ENCODE measurements at places on chromosomes 6 and 20. TPM values are rescaled to one million over a fixed set of nuclear protein-coding genes. Genes with fewer than 3 reads are reported as not detected.

FOXQ1 gene
- total RNA-seq = 0.63 TPM

CGA gene
- total RNA-seq = not detected

CALHM4 gene
- not detected for total RNA-seq

CCNC gene
- 157 TPM for total RNA-seq

EBF4 gene
- 0.40 TPM for total RNA-seq

SPATS1 gene
- not detected for total RNA-seq

SPDEF gene
- total RNA-seq = not detected

GRCh38 chr6:149614337-149614736 lies 34.2 kb downstream of the KATNA1 start:
- DNase-seq = no peak

GRCh38 chr20:48295445-48295903 lies 510.2 kb upstream of the SULF2 start:
- DNase-seq = peak; percentile 81

DNA sequence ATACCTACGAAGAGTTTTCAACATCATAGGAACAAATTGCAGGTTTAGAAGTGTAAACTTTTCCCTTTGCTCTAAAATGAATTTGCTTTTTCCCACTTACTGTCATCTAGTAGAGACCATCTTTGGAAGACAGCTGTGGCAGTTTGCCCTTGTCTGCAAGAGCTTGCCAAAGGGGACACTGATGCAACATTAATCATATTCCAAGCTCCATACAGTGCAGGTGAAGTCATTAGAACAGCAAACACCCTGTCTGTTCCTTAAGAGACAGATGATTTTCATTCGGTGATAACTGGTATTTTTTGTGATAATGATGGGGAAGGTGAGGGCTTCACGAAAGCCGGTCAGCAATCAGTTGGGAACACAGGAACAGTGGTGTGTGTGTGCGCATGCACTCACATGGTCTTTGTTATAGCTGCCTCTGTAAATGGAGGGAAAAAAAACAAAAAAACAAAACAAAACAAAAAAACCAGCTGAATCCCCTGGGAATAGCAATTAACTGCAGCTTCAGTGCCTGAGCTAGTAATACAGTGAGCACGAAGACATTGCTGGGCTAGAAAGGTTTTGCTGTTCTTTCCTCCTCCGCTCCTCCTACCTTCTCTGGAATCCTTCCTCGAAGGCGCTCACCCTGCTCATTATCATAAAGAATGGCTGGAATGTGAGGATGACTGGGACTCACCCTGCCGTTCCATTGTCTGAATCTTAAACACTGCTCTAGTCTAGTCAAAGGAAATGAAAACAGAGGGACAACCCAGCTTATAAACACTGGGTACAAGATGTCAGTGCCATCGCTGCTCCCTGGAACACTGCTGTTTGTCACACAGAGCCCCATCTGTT lies 35.2 kb upstream of the KIF13A start:
- DNase-seq = peak; percentile 55

DNA sequence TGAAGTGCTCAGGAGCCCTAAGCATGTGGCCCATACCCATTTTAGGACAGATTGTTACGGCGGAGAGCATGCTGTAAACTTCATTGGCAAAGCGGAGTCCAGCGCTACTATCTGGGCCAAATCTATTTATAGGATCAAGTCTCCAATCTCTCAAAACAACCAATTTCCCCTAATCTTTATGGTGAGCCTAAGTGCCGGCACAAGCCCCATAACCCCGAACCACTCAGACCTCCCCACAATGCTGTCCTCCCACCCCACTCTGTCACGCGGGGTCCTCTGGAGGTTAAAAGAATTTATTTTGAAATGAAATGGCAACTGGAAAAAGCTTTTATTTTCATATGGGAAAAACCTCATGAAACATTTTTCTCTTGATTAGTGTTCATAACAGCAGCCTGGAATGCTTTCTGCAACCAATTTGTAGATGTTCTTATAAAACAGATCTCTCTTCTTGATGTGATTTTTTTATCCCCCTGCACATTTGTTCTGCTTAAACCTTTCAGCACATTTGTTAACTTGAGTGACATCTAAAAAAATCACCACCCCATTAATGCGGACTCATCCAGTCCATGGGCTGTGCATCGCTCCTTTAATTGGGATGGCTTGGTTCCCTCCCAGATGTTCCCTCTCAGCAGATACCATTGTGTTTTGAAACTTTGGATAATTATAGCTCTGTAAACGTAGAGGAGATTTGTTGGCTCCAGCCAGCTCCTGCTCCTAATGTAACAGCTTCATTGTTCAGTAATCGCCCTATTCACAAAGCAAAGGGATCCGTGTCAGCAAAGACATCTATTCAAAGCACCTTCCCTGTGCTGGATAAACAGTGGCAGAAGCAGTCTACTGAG lies 323.6 kb downstream of the CD83 start:
- DNase-seq = no peak

GRCh38 chr6:141388666-141389065 lies 744.1 kb upstream of the GJE1 start:
- no peak for DNase-seq

DNA sequence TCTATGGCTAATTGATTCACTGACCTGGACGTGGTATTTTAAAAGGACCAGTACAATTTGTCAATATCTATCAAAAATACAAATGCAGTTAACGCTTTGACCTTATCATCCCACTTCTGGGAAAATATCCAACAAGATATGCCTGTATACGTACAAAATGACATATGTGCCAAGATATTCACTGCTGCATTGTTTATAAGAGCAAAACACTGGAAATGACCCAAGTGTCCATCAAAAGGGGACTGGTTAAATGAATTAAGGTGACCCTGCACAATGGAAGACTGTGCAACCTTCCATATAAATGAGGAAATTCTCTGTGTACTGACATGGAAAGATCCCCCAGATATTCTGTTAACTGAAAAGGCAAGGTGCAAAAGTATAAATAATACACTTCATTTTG lies 13.9 kb downstream of the TRAM2 start:
- DNase-seq = no peak

DNA sequence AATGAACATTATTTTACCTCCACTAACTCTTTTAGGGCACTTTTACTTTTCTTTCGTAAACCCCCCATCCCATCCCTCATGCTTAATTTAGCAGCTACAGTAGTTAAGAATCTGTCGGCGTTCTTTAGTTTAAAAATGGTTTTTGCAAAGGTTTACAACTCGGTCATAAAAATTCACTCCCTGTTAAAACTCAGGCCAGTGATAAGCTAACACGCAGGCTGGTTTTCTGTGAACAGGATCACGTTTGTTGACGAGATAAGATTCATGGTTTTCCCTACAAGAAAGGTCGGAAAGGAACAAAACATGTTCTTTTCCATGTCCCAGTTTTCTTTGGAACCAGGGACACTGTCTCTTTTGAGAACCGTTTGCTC lies 101.1 kb downstream of the TOX2 start:
- DNase-seq = no peak

DNA sequence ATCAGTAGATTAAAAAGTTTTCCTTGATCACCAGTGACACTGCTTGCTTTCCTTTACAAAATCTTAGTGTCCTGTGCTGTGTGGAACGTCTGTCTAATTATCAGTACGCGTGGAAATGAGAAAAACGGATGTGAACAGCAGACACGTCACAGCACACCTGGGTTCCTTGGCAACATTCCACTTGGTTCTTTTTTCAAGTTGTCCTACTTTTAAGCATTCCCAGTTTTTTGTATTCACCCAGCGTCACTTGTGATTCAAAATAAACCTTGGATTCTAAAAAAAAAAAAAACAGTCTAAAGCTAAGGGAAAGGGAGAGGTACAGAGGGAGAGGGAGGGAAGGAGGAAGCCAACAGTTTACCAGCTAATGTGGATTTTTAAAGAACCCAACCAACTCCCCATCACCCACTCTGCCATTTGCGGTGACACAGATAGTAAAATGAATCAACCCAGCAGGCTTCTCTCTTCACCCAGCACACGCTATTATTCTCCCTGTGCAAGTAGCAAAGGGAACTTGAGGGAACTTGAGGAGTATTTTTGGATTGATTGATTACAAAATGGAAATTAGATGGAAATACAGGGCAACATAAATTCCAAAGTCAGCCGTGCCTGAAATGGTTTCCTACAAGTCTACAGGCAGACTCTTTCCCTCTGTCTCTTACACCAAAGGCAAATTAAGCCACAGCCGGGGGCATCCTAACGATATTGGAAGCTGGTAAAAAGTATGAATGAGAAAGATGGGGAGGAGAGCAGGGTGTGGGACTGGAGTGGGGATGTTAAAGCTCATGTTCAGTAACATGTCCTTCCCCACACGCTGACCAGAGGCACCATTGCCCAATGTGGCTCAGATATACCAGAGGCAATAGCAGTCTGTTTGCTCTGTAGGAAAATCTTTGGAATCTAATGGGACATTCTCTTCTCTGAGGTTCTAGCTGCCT lies 129.8 kb downstream of the SASH1 start:
- DNase-seq = no peak

DNA sequence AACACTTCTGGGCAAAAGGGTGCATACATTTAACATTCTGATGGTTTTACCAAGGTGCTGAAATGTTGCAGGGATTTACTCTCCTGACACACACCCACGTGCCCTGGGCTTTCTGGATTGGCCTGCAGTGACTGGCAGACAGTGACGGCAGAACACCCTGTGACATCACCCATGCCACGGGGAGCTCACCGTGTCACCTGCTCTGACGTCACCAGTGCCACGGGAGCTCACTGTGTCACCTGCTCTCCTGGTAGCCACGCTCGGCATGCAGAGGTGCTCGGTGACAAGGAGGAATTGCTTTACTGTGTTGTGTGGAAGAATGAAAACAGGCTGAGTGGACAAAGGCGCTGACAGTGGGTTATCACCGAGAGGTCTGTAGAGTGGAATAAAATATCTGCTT lies 99.3 kb downstream of the RAMACL start:
- DNase-seq = no peak

DNA sequence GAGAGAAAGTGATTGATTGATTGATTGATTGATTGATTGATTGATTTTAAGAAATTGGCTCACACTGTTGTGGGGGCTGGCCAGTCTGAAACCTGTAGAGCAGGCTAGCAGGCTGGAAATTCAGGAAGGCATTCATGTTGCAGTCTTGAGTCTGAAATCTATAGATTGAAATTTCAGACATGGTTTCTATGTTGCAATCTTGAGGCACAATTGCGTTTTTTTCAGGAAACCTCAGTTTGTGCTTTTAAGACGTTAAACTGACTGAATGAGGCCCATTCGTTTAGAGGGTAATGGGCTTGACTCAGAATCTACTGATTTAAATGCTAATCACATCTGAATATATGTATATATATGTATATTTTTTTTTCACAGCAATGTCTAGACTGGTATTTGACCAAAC lies 106.3 kb downstream of the STXBP5 start:
- DNase-seq = no peak

All from Daoy (cell line).